Endodermal cell (in vitro differentiated cells): ENCODE measurements at places on chromosomes 1 and 21. TPM values are rescaled to one million over a fixed set of nuclear protein-coding genes. Genes with fewer than 3 reads are reported as not detected.

Gene YIPF1
- 26.8 to 35.3 TPM (median 32.7 TPM) in 3 replicates for total RNA-seq

Gene CD48
- 0.55 and 0.70 TPM in 2 replicates for total RNA-seq

Gene C1orf105
- not detected in 3 replicates for total RNA-seq

Gene LRRC53
- not detected in 3 replicates for total RNA-seq

Gene RNF2
- total RNA-seq = 57.9 and 61.1 TPM in 2 replicates
